ENCODE measurements at places on chromosomes 2 and 18.

GRCh38 chr18:60259052-60259681 lies 113.4 kb downstream of the MC4R start:
- no peak for DNase-seq

DNA sequence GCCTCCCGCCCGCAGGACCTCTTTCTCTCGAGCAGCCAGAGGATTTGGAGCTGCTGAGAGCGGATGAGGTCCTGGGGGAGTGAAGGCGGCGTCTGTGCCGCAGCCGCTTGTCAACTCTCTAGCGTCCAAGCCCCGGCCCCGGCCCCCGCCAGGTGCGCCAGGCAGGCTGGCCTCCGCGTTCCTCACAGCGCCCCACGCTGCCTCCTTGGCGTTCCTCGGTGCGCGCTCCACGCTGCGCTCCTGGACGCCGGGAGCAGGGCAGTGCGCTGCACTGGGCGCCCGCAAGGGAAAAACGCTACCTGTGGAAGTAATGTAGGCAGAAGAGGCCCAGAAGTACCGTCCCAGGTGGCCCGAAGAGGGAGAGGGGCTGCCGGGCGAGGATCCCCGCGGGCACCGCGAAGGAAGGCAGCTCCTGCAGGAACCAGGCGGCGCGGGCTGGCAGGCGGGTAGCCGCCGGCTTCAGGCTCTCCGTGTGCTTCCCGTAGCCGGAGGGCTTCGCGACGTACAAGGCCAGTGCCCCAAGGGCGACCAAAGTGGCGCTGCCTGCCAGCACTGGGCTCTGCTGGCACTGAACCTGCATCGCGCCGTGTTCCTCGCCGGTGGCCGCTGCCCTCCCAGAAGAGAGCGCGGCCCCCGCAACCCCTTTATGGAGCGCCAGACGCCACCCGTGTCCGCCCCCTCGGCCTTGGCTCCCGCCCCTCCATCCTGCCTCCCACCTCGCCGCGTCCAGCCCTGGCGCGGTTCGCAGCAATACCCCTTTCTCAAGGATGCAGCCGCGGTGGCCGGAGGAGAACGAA lies at the start of gene SRD5A2:
TSS of gene SRD5A2 (minus strand) at position 618 of the 797 bp plus-strand sequence. CDS start at position 580, 38 bp downstream.
- no peak for DNase-seq

DNA sequence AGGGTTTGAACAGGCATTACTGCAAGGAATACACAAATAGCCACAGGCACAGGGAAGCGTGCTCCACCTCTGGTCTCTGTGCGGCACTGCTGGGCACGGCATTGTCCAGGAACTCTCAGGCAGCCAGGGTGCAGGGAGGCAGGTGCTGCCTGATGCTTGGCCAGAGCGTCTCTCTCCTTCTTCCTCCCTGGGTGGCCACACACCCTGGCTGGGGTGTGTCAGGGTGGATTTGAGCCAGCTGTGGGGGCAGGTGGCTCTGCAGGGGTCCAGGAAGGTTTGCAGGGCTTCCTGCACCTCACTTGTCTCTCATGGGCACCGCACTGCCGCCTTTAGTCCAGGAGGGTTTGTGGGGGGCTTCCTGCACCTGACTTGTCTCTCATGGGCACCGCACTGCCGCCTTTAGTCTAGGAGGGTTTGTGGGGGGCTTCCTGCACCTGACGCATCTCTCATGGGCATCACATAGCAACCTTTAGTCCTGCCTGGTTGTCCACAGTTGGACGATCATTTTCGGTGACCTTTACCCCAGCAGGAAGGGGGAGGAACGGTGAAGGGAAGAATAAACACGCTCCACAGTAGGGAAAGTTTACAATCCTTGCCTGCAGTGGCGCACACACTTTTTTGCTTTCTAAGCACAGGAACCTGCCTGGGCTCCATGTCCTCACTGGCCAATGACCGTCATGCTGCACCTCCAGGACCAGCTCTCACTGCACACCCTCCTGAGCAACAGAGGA lies 332.9 kb downstream of the EIPR1 start:
- DNase-seq: no peak

DNA sequence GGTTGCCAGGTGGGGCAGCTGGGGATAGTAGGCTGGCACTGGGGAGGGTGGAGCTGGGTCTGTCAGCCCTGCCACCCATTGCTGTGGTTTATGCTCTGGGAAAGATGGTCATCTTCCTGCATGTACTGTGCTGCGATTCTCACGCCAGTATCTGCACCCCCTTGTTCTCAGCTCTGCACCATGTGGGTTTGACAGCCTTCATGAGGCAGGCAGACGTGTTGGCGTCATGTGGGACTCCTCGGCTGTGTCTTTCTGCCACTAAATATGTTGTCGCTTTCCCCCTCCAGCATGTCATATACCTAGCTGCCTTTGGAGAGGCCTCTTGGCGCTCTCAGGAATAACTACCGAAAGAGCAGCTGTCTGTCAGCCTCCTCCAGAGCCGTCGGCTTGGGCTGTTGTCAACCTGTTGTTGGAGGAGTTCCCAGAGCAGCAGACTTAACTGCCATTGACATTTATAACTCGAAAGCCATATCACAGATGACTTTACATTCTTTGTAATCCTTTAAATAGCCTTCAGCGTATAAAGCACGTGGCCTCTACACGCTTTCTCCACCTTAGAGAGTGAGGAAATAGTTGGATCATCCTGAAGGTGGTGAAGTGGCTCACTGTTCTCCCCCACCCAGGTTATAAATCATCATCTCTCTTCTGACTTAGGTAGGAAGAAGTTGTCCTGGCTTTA lies 80.4 kb upstream of the MGAT5 start:
- no peak for DNase-seq

GRCh38 chr2:170335351-170335750 lies 157.4 kb downstream of the MYO3B start:
- no peak for DNase-seq

- no peak for DNase-seq
Measured at GRCh38 chr2:102114290-102114721, 28.2 kb upstream of the IL1R1 start.

DNA sequence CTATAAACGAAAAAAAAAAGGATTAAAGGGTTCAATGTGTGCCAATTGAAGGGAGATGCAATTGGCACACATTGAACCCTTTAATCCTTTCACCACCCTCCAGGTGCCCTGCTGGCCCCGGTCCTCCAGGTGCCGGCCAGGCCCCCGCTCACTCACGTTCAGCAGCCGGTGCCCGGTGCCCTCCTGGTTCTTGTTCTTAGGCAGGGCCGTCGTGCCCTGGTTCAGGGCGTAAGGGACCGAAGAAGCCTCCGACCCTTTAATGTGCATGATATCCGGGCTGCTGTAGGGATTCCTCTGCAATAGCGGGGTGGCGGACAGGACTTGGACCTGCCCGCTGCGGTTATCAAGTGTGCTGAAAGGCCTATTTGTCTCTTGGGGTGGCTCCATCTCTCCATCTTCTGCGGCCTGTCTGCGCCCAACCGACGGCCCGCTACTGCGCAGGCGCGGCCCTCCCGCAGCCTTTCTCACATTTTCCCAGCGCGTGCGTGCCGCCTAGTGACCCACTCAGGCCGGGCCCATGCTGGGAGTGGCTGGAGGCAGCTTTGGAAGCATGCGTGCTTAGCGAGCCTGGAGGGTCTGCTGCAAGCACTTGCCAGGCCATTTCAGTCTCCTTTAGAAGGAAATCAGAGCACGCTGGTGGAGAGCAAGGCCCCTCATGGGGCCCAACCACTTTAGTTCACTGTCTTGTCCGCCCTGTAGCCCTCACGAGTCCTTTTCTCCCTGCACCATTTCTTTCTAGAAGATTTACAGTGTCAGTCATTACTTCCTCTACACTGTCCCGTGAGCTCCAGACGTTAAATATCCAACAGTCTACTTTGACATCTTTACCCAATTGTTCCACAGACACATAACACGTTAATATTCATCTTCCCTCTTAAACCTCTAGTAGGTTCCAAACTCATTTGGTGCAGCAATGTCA lies 24.3 kb downstream of the TMEM237 start:
- no peak for DNase-seq
